ENCODE measurements at places on chromosomes 13 and 19.

DNA sequence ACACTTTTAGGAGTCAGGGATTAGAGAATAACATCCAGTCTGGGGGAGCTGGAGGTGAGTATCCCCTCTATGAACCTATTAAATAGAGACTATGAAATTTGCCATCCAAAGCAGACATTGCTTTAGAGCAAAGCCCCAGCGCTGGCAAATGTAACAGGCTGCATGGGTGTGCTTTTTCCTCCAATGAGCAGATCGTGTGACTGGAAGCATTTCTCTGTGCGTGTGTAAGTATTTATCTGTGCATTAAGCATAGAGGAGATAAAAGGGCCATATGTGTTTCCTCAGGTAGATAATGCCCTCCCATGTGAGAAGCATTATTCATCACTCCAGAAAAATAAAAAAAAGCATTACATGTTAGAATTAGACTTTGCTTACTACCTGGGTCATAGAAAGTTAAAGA is 924 bp downstream of the TNFSF13B start:
- peak; percentile 23 for DNase-seq

DNA sequence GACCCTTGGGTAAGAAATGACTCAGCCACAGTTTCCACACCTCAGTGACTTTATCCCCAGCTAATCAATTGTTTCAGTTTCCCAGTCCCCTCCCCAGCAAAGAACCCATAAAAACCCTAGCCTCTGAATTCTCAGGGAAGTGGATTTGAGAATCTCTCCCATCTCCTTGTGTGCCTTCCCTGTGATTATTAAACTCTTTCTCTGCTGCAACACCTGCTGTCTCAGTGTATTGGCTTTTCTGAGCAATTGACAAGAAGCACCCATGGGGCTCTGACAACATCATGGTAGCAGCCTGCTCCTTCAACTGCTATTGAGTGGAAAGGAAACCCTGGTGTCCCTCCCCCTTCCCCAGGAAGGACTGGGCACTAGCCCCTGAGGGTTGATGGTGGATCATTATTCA is 73.7 kb downstream of the UQCRFS1 start:
- no peak for DNase-seq

DNA sequence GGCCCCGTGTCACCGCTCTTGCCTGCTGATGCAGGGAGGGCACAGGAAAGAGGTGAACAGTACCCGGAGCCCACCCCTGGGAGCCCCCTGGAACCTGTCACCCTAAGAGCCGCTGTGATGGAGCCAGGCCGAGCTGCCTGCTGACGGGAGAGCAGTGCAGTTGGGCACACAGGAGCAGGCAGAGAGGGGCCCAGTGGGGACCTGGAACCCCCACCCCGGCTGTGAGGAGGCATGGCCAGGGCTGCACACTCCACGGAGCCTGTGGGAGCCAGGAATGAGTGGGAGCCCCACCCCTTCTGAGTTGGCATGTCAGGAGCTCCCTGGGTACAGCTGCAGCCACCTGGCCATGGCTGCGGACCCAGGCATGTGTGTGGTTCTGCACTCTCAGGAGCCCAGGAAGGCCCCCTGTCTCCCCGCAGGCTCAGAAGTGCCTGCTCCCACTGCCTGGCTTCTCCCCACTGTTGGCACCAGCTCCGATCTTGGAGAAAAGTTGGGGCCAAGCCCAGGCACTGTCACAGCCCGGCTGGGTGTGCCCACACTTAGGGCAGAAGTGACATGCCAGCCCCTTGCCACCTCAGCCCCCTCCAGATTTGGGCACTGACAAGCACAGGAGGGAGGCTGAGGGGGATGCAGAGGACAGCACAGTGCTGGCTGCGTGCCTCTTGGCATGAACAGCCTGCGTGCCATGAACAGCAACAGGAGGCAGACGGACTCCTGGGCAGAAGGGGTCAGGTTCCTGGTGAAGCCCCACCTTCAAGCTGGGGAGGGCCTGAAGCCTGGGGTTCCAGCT is 6.3 kb downstream of the CFAP97D2 start:
- no peak for DNase-seq

DNA sequence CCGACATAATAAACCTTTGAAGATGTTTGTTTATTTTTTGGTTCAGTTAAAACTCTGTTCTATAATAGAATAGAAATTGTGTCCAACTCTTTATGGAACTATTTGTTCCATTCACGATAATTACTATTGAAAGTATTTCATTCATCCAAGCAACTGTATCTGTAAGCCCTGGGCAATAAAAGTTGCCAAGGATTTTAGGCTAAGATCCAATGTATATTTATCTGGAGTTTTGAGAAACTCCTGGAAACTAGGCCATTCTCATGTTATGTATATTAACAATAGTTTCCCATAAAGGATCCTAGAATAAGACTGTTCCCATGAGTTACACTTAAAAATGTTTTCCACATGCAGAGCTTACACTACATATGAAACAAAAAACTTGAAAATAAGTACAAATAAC is 261.6 kb downstream of the SLITRK6 start:
- peak; percentile 93 for DNase-seq

- DNase-seq = peak; percentile 99
These were observed 770 bp upstream of the KMT2B start for GRCh38 chr19:35716801-35717664.

GRCh38 chr19:41565379-41565720 is 10.6 kb upstream of the CEACAM21 start:
- DNase-seq = no peak

GRCh38 chr19:18412610-18413239 is 6.5 kb upstream of the SSBP4 start:
- no peak for DNase-seq
